Stimulated activated CD4-positive, alpha-beta T cell treated with anti-CD3 and anti-CD28 coated beads, Interleukin-15, amount 100 ng/mL, for 48 hours (primary cell): ENCODE measurements at places on chromosomes 1 and 21.

GRCh38 chr1:4871373-4871772, 217.0 kb downstream of the AJAP1 start:
- no peak for DNase-seq

- no peak for DNase-seq
Measured at GRCh38 chr21:40284409-40284808, 417.2 kb downstream of the PCP4 start.

DNA sequence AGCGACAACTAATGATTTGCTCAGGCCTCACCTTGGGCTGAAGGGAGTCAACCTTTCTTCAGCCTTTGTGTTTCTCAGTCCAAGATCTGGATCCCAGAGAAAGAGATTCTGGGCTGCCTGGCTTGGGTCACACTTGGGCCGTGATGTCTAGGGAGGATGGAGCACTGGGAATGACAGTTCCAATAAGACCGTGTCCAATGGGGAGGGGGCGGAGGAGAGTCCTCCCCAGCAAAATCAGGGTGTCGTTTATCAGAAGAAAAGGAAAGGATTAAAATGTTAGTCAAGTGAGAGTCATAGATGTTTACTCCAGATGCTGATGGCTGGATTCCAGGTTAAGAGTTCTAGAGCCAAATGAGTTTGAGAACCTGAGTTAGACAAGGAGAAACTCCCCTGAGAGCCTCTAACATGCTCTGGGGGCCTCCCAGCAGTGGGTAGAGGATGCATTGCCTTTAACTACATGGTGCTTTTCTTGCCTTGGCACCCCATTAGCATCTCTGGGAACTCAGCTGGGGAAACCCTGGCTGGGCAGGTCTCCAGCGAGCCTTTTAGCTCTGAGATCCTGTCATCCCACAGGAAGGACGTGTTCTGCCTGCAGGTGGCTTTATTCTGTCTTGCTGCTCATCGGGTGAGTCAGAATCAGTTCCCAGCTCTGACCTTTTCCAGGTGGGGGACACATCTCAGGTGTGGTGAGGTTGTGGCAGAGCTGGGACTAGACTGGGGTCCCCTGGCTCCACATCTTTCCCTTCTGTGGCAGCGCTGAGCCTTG, 22.2 kb downstream of the NIPAL3 start:
- DNase-seq, result no peak

DNA sequence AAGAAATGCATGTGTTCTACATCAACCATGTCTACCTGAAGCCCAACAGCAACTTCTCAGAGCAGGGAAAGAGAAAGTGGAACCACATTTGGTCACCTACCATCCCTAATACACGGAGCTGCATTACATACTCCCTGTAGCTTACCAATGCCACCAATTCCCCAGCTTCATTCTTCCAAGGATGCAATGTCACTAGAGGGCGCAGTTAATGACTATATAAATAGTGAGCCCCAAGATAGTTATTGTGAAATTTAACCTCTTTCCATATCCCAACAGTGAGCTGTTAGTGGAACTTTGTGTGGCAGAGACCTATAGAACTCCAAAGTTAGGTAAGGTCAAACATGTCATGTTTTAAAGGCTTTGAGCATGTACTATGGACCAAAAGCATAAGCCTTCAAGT, 618.3 kb downstream of the SMYD3 start:
- no peak for DNase-seq

GRCh38 chr1:114439369-114439768, 71.6 kb downstream of the TRIM33 start:
- no peak for DNase-seq

- DNase-seq, result no peak
Measured at GRCh38 chr1:87478231-87478630, 149.6 kb downstream of the LMO4 start.

DNA sequence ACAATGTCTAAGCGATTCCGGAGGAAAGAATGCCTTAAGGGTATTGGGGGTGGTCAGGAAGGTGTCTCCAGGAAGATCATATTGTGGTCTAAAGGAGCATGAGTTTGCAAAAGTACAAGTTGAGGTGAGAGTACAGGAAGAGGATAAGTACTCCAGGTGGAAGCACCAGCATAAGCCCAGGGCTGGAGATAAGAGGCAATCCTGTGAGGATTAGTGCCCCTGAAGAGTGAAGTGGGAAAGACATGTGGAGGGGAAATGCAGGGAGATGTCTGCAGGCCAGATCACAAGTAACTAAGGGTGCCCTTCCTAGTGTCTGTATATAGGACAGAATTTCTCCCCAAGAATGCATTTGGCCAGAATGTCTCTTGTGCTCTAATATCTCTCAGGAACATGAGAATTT, 188.3 kb upstream of the DPT start:
- no peak for DNase-seq

GRCh38 chr1:201493757-201494617, 12.9 kb downstream of the CSRP1 start:
- no peak for DNase-seq

GRCh38 chr1:205914155-205914507, 29.1 kb downstream of the SLC26A9 start:
- DNase-seq, result no peak

GRCh38 chr1:247373721-247374141, 42.1 kb upstream of the ZNF496 start:
- DNase-seq, result peak; percentile 30

DNA sequence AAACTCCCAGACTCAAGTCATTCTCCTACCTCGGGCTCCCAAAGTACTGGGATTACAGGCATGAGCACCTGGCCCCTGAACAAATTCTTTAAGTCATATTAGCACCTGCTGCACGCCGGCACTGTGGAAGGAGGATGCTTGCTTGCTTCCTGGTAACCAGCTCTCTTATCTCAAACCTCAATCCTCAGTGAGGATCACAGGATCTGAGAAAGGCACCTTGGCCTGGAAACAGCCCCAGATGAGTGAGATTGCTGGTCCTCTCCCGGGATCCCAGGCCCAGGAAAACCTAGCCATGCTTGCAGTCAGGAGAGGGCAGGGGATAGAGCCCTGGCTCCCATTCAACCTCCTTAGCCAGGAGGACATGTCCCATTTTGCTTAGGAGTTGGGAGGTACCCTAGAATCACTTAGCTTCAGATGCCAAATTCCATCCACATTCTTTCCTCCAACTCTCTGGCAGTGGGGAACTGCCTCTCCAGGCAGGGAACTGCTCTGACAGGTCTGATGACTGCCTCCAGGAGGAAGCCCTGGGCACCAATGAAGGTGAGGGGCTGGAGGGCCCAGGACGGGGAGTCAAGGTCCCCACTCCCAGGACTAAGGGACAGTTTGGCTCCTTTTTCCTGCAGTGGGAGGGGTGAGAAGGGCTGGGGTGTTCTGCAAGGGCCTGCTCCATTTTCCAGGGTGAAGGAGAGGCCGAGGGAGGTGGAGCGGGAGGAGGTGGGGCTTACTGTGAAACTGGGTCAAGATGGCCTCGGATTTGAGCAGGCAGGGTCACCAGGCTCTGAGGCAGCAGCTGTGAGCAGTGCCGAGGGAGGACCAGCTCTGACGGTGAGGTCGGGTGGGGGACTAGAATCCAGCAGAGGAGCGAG, 9.5 kb downstream of the GPR37L1 start:
- no peak for DNase-seq

- no peak for DNase-seq
Measured at GRCh38 chr1:54425152-54425584, 19.0 kb upstream of the SSBP3 start.

DNA sequence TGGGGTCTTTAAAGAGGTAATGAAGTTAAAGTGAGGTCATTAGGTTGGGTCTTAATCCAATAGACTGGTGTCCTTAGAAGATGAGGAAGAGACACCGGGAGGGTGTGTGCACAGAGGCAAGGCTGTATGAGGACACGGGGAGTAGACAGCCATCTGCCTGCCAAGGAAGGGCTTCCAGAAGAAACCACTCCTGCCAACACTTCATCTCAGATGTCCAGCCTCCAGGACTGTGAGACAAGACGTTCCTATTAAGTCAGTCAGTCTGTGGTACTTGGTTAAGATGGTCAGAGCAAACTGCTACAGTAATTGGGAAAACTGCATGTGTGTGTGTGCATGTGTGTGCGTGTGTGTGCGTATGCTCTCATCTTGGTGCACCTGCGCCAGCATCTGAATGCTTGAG, 77.1 kb downstream of the RYR2 start:
- no peak for DNase-seq

GRCh38 chr1:206538086-206538770, 30.9 kb downstream of the RASSF5 start:
- no peak for DNase-seq

- no peak for DNase-seq
Measured at GRCh38 chr1:201444792-201445191, 23.3 kb upstream of the TNNI1 start.

DNA sequence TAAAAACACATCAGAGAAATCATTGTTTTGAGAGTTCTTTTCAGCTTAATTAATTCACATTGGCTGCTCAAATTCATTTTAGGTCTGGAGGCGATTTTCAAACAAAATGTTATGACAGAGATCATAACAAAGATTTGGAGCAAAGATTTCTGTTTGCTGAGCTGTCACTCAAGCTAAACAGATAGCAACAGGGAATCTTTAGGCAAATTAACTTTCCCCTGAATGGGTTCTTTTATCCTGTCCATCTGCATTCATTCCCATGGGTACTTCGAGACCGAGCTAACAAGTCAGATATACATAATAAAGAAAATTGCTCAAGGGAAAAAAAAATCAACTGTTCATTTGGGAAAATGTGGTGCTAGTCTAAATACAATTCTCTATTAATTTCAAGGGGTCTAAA, 30.2 kb upstream of the CA6 start:
- no peak for DNase-seq

GRCh38 chr1:117634631-117635030, 28.8 kb downstream of the TENT5C start:
- DNase-seq, result no peak

DNA sequence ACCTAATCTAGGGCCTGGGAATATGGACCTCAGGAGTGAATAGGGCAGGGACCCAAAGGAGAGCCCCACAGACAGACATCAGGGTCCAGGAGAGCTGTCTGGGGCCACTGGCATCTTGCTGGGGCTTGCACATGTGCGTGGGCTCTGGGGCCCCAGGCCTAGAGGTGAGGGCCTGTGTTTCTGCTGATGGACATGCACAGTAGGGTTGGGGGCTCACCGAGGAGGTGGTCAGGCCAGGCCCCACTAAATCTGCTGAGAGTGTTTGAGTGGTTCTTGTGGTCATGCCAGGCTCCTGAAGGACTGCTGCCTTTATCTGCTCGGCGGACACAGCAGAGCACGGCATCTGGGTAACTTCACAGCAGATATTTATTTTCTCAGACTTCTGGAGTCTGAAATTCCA, 87.4 kb downstream of the OBSCN start:
- no peak for DNase-seq

GRCh38 chr1:43531107-43531905, 623 bp downstream of the PTPRF start:
- no peak for DNase-seq

DNA sequence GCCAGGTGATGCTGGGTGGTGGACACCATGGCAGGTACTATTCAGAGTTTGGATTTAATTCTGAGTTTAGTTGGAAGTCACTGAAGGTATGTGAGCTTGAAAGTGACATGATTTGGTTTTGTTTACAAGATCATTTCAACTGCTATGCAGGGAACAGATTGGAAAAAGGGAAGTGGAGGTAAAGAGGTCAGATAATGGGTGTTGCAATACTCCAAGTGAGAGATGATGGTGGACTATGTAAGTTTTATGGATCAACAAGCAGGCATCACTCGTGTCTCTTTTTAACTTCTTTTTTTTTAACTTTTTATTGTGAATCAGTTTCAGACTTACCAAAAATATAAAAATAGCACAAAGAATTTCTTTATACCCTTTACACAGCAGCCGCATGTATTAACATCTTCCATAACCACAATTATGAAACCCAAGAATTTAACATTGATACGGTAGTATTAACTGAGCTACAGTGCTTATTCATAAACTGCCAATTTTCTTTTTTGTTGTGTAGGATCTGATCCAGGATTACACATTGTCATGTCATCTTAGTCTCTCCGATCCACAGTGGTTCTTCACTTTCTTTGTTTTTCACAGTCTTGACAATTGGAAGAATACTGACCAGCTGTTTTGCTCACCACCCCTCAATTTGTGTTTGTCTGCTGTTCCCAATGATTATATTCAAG, 24.9 kb upstream of the NHLH2 start:
- no peak for DNase-seq

DNA sequence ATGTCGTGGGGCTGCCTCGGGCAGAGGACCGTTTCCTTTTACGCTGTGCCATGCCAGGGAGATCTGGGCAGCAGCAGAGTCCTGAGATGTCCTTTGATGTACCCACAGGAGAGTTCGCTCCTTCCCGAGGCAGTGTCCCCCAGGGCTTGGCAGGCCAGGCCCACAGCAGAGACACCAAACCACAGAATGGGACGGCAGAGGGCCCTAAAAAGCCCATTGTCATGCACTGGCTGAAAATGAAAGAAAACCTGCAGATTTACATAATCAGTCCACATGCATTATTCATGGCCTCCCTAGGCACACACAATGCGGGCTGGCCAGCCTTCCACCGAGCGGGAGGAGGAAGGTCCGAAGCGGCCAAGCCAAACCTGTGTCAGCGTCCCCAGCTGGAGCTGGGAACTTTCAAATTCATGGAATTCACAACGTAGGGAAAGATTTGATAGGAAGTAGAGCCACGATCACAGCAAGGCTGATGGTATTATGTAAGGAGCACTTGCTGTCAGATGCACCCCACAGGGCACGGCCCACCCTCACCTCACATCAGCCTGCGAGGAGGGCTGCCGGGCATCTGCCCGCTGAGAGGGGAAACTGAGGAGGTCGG, 25.3 kb upstream of the EFHD2 start:
- no peak for DNase-seq

- no peak for DNase-seq
Measured at GRCh38 chr1:223226271-223226670, 83.2 kb upstream of the TLR5 start.

GRCh38 chr1:214143006-214143992, 137.7 kb upstream of the SMYD2 start:
- DNase-seq, result no peak

DNA sequence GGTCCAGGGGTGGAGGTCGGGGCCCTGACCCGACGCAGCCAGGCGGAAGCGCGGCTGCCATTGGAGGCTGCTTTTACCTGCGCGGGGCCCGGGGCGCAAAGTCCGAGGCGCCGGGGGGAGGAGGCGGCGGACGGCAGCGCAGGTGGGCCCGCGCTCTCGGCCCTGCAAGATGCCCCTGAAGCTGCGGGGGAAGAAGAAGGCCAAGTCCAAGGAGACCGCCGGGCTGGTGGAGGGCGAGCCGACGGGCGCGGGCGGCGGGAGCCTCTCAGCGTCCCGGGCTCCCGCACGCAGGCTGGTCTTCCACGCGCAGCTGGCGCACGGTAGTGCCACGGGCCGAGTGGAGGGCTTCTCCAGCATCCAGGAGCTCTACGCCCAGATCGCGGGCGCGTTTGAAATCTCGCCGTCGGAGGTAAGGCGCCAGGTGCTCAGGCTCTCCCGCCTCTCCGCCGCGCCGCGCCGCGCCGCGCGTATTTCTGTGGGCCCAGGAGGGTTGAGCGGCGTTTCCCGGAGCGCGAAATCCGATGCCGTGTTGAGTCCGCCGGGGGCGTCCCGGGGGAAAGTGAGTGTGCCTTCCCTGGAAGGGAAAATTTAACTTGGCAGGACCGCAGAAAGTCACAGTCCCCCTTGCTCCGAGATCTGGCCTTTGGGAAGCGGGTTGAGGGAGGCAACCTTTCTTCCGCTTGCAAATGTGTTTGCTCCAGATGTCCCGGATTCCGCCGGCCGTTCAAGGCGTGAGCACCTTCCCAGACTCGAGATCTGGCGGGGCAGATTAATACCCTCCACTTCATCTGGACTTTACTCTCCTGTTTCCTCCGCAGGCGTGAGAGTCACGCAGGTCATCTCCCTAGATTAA, at the start of gene GIPC2:
Gene GIPC2, plus strand, starts transcription at position 41 of the 853 bp plus-strand sequence. Its CDS starts 129 bp downstream, at position 170.
- peak; percentile 4 for DNase-seq
